Pons (tissue), 1 donor: ENCODE measurements at places on chromosomes 11 and 22.

DNA sequence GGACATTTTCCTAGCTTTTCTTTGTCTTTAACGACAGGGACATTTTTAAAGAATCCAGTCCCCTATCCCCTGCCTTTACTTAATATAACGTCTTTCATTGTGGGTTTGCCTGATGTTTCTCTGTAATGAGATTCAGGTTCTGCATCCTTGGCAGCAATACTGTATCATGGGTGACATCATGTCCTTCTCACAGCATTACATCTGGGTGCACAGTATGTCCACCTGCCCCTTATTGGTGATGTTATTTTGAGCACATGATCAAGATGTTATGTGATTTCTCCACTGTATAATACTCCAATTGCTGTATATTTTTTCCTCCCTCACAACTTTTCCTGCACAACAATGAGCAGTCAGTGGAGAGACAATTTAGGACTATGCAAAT is 9.7 kb upstream of the STK33 start:
- no peak for DNase-seq

DNA sequence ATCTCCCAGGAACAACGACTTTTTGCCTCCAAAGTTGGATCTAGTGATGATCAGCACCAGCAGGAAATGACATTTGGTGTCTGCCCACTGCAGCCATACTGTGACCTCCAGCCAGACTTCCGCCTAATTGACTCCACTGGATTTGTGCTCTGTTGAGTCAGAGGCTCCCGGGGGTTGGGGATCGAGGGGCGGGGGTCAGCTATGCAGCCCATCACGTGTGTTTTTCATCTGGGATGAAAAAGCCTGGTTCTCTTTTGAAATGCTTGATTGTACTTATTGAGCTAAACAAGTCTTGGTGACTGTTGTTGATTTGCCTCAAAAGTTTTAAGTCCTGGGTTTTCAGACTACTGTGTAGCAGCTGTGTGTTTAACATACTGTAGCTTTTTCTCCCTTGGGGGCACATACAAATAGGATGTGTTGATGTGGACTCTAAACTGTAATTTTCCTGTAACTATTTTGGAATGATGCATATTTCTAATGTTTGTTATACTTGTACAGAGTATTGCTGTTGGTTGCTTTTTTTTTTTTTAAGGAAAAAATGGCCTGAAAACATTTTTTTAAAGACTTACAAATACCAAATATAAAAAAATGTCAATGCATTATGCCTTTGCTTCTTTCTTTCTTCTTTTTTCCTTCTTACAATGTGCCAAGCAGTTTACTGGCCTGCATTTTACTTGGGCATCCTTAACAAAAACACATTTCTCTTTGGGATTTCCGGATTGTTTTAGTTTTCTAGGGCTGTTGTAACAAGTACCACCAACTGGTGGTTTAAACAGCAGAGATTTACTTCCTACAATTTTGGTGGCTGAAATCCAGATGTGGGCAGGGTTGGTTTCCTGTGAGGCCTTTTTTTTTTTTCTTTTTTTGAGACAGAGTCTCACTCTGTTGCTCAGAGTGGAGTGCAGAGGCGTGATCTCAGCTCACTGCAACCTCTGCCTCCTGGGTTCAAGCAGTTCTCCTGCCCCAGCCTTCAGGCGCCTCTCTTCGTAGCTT is 46.1 kb upstream of the OR4B1 start:
- DNase-seq, result peak; percentile 34

DNA sequence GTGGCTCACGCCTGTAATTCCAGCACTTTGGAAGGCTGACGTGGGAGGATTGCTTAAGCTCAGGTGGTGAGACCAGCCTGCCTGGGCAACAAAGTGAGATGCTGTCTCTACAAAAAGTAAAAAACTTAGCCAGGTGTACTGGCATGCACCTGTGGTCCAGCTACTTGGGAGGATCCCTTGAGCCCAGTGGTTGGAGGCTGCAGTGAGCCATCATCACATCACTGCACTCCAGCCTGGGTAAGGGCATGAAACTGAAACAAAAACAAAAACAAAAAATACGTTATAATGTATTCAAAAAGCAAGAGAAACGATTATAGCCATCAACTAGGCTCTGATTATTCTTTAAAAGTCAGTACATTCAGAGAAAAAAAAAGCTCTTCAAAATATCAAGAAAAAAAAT is 62.5 kb downstream of the TCF20 start:
- DNase-seq, result no peak

DNA sequence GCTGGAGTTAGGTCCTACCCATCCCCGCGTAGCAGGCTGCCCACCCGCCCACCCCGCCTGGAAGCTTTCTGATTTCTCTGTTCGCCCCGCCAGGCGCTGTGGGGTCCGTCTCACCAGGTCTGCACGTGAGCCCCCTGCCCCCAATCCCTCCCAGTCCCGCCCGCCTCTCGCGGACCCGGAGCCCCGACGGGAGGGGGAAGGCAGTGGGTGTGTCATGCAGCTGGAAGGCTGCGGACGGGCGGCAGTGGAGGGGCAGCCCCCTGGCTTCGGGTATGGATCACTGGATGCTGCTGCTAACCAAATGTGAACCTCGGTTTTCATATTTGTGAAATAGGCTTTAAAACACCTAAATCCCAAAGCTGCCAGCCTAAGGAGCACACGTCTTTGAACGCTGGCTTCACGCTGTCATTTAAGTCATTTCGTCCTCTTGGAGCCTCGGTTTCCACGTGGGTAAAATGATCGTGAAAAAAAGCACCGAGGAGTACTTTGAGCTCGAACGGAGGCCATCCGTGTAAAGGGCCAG is 568 bp upstream of the BIK start:
- no peak for DNase-seq

- DNase-seq, result no peak
Observed at GRCh38 chr11:35142481-35143075, 3.6 kb downstream of the CD44 start.

DNA sequence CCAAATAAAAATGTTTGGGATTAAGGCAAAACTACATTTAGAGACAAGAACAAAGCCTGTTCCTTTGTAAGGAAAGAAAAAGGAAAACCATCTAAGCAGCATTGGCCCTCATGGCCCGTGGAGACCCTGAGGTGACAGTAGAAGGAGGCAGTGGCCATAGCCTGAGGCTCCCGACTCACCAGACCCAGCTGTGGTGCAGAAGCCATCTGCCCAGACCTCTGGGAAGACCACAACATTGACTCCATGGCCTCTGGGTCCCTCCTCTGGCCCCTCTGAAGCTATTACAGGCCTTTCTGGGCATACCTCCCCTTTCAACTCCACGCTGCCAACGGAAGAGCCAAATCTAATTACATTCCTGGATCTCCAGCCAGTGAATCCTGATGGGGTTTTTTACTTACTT is 6.4 kb downstream of the PRAME start:
- DNase-seq, result no peak

DNA sequence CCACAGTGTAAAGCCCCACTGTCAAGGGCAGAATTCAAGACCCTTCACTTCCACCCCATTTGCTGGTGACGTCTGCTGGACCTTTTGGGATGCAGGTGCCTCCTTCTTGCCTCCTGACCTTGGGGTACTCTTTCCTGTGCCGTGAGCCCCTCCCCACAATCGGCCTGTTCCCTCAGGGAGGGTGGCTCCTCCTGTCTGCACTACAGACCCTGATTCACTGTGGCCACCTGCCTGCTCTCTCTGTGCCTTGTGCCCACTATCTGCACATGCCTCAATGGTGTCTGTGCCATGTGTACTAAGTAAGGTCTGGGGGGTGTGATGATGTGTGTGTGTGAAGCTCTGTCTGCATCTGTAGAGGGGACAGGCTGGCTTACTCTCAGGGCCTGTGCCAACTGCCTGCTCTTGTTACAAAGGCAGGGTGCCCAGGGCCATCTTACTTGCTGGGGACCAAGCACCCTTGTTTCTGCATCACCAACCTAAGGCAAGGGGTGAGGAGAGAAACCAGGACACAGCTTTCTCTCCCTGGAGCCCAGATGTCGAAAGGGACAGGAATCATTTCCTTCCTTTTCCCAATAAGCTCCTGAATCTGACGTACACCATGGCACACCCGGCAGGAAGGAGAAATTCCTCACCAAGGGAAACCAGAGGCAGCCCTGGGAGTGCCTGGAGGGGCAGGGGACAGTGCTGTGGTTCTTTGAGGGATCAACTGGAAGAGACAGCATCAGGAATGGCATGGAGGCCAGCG is 3.7 kb downstream of the PPM1F start:
- no peak for DNase-seq

DNA sequence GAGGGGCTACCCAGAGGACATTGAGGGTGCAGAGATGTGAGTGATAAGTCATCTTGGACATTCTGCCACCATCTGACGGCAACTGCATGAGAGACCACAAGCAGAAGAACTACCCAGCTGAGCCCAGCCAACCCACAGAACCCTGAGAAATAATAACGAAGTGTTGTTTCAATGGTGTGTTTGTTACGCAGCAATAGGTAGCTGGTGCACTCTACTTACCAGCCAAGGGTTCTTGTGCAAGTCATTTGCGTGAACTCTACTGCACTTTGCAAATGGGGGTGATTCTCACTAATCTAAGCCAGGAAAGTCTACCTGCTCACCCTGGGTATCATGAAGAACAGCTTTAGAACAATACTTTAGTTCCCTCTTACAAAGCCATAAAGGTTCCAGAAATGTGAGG is 15.8 kb upstream of the CELSR1 start:
- DNase-seq, result no peak

DNA sequence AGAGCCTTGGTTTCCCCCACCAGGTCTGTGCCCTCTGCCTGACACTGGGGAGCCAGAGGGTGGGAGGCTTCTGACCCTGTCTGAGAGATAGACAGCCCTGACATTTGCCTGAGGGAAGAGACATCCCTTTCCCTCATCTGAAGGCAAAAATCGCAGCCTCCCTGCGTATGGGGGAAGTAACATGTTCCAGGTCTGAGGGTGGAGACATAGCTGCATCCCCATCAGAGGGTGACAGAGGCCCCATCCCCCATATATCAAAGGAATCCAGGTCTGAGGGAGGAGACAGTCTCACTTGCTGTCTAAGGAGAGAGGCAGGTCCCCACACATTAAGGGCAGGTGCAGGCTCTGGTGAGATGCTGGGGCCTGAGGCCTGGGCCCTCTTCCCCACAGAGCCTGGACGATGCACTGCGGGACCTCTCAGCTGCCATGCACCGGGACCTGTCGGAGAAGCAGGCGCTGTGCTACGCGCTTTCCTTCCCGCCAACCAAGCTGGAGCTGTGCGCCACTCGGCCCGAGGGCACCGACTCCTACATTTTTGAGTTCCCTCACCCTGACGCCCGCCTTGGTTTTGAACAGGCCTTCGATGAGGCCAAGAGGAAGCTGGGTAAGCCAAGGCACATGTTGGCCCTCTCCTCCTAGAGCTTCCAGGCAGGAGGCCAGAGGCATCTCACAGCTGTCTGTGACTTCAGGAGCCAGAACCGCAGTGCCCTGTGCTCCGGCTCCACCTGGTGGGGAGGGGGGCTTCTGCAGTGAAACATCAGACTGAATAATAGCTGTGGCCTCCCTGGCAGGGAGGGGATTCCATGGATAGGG is 16.1 kb upstream of the RELT start:
- DNase-seq, result peak; percentile 43

DNA sequence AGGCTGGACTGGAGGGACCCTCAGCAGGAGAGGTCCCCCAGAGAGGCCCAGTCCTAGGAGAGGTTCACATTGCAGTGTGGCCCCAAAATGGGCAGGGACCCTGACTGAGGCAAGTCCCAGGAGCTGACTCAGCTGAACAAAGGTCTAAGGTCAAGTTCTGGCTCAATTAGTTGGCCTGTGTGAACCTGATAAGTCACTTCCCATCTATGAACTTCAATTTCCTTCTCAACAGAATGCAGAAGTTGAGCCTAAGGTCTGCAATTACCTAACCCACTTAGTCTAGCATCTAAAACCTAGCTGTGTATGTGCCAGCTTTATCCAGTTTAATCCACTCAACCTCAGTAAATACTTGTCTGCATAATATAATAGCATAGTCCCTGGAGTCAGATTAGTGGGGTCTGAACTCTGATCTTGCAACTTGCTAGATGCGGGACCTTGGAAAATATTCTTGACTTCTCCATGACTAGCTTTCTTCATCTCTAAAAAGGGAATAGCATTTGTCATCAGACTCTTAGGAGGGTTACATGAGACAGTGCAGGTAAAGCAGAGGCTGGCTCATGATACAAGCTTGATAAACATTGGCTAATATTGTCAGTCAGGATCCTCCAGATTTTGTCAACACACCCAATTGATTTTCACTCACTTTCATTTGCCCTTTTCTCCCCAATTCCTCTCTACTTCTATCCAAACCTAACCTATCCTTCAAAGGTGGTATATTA is 465.5 kb downstream of the INSC start:
- DNase-seq, result no peak

GRCh38 chr11:109984634-109985289 is 108.4 kb upstream of the ZC3H12C start:
- DNase-seq, result peak; percentile 49

GRCh38 chr11:43732225-43732624 is 51.7 kb downstream of the HSD17B12 start:
- DNase-seq, result no peak

DNA sequence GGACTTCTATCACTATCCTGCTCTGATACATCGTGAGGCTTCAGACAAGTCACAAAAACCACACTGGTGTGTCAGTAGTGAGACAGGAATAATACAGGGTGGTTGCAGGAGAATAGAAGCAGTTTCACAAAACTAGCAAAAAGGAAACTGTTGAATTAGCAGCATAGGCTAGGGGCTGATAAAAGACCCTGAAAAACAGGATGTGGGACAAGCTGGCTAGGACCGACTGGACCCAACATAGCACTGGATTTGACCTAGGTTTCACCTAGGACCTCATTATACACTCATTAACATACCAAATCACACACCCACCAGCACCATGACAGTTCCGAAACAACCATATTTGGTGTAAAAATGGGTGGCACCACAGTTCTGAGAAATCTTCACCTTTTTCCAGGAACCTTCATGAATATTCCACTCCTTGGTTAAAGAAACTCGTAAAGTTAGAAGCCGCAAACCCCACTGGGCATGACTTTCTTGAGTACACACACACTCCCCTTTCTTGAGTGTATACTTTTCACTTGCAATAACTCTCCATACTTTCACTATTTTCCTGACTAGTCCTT is 76.2 kb downstream of the SLC1A2 start:
- DNase-seq, result no peak

GRCh38 chr11:66333896-66334604 is 2.2 kb downstream of the RIN1 start:
- no peak for DNase-seq

DNA sequence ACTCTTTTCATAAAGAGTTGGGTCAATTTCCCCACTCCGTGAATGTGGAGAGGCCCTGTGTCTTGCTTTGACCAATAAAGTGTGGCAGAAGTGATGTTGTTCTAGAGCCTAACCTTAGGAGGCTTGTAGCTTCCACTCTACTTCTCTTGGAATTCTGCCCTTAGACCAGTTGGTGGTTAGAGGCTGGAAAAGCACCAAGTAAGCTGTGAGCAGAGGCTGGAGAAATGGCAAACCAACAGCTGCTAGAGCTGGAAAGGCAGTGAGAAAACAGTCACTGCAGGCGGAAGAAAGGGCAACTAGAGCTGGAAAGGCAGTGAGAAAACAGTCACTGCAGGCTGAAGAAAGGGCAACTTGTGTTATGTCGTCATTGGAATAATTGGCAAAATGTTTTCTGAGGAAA is 29.8 kb upstream of the MSANTD2 start:
- peak; percentile 35 for DNase-seq
